ENCODE measurements at places on chromosomes 13 and 19.

GRCh38 chr19:32257326-32258073, 87.9 kb upstream of the ZNF507 start:
- no peak for DNase-seq

- no peak for DNase-seq
Measured at GRCh38 chr13:25684491-25684890, 312.7 kb downstream of the ATP8A2 start.

DNA sequence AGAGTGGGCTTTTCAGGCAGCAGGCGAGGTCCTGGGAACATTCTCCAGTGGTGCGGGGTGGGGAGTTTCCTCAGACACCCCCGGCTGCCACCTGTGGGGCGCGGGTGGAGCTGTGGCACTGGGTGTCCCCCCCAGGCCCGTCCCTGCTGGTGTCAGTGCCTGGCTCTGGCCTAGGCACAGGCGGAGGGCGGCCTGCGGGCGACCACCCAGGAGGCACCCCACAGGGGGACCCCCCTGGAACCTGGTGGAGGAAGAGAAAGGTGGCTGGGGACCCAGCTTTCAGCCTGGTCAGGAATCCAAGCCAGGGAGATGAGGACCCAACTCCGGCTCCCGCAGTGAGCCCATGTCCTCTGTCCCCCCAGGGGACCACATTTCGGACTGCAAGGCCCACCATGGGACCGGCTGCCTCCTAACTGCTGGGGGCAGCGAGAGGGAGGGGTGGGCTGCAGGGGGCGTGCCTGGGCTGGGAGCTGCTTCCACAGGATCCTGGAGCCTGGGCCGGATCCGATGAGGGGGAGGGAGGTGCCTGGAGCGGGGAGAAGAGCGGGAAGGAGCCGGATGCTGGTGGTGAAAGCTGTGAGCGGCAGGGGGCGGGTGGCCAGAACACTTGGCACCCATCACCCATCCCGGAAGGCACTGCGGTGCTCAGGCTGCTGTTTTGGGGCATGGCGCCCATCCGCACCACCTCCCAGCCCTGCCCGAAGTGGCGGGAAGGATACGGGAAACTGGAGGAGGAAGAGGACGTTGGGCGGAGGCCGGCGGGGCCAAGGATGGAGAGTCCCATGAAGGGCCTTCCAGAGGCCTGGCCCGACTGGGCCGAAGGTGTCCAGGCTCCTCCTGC, 5.5 kb upstream of the CTXN1 start:
- DNase-seq: no peak

- no peak for DNase-seq
Measured at GRCh38 chr13:54563286-54563685, 1534.7 kb downstream of the OLFM4 start.

- no peak for DNase-seq
Measured at GRCh38 chr13:113747291-113747833, 11.7 kb upstream of the TMEM255B start.

DNA sequence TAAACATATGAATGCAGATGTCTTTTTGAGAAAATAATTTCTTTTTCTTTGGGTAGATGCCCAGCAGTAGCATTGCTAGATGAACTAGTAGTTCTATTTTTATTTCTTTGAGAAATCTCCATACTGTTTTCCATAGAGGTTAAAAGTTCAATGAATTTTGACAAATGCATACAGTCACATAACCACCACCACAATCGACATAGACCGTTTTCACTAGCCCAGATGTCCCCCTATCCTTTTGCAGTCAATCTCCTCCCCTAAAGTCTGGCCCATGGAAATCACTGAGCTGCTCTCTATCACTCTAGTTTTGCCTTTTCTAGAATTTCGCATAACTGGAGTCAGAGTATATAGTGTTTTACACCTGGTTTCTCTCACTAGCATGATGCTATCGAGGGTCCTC, 10.8 kb downstream of the FAM216B start:
- DNase-seq: no peak

DNA sequence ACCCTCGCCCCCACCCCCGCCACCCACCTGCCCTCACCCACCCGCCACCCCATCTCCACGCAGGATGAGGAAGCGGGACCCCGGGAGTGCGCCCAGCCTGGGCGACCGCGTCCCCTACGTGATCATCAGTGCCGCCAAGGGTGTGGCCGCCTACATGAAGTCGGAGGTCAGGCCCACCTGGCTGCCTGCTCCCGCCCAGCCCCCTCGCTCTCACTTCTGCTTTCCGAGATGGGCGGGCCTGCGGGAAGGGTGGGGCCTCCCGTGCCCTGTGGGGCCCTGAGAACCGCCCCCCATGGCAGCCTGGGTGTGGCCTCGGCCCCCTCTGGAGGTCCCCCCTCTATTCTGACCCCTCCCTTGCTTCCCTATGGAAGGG, 3.1 kb upstream of the SPIB start:
- DNase-seq: no peak

GRCh38 chr19:33953023-33953422, 156.4 kb downstream of the KCTD15 start:
- DNase-seq: no peak

DNA sequence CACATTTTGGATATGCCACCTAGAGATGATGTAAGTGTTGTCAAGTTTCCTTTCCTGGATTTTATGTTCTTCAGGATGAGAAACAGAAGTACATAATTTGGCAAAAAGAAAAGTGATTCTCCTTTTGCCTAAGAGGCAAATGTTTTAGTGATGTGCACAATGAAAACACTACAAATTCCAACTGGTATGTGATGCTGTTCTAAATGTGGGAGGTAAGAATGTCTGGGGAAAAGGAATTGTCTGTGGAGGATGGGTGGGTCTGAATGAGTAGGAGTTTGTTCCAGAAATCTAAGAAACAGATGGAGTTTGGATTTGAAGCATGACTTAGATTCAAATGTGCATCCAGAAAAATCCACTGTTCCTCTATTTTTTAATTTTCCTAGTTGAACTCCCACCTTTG, 473.6 kb upstream of the SPRY2 start:
- DNase-seq: no peak

GRCh38 chr19:48530066-48530720, 18.6 kb upstream of the LMTK3 start:
- no peak for DNase-seq

DNA sequence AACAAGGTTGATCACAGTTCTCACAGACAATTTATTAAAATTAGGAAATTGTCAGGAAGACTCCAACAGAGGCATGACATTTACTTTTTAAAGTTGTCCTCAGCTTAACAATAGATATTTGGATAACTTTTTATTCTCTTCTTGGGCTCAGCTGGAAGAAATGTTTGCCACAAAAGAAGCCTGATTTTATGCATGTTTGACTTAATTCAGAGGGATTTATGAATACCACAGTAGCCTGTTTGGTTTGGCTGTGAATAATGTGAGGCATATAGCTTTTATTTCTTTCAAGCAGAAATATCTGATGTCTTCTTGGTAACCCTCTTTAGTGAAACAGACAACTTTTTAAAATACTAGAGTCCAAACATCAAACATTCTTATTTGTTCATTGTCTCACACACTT, 1464.5 kb upstream of the SLC10A2 start:
- DNase-seq: no peak

- no peak for DNase-seq
Measured at GRCh38 chr19:39110263-39110967, 15.2 kb upstream of the PAK4 start.

DNA sequence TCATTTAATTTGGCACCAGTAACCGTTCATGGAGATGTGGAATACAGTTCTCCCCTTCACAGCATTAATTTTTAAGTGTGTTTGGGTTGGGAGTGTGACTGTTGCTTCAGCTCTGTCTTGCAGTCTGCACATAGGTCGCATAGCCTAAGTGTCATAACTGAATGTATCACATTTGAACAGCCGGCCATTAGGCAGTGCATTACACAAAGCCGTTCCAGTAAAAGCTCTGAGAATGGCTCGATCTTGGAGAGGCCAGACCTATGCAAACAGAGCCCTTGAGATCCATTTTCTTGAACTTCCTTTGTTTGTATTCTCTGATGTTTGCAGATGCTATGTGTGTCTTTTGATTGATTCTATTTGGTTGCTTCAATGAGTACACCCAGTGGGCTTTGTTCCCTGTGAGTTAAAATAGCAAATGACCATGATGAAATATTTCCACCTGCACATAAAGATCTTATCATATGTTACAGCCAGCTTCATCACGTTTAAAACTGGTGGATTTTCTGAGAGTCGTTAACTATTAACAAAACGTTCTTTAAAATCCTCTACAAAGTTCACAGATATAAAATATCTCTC, 1104.9 kb upstream of the SLC10A2 start:
- DNase-seq: no peak

DNA sequence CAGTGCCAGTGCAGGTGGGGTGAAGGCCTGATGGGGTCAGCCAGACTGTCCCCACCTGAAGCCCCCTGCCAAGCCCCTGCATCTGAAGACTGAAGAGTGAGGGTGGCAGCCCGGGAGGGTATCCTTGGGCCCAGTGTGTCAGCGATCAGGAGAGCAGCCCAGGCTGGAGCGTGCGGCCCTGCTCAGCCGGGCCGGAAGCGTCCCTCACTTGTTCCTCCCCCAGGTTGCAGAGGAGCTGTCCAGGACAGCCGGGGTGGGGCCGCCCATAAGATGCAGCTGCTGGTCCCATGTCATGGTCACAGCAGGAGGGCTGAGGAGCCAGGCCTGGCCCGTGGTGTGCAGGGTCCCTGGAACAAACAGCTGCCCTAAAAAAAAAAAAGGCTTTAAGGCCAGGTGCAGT, 55.4 kb downstream of the KDM4B start:
- DNase-seq: no peak

DNA sequence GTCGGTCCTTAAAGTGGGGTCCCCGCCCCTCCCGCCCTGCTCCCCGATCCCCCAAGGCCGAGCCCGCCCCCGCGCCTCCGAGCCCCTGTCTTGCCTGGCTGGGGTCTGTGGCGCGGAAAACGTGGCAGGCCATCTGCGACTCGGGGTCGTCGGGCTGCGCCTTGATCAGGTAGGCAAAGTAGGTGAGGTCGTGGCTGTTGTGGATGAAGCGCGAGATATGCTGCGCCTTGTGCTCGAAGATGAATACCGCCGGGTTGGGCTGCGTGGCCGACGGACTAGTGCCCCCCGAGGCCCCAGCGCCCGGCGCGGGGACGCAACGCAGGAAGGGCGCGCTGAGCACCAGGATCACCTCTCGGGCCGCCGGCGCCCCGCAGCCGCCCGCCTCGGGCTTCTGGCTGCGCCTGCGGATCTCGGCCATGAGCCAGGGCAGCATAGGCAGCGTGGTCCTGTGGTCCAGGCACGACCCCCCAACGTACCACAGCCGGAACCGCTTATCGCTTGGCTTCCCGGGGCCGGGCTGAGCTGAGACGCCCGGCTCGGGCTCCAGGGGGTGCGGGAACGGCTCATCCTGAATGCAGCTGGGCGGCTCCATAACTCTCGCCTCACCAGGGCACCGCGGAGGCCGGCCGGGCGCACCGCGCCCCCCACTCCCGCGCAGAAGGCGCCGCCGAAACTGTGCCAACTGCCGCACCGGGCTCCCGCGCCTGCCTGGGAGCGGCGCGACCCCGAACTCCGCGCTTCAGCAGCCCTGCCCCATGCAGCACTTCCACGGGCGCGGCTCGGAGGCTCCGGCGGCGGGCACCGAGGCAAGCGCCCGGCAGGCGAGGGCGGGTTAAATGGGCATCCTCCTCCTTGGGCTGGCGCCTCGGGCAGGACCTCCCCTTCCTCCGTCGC, 546 bp downstream of the TBC1D4 start:
- peak; percentile 26 for DNase-seq

DNA sequence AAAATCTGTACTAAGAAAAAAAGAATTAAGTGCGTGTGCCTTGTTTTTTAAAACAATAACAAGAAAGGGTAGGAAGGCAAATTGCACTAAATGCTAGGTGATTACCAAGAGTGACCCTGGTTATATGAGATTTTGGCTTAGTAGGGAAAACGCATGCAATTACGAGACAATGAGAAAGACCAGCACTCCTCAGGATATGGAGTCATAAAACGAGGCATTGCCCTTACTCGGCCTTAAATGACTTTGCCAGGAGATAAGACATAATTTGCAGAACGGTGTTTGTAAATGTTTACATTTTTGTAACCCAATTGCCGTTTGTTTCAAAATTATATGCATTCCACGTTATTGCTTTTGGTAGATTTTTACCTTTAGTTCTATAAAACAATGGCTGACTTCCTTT, 179.8 kb downstream of the RBM26 start:
- no peak for DNase-seq

DNA sequence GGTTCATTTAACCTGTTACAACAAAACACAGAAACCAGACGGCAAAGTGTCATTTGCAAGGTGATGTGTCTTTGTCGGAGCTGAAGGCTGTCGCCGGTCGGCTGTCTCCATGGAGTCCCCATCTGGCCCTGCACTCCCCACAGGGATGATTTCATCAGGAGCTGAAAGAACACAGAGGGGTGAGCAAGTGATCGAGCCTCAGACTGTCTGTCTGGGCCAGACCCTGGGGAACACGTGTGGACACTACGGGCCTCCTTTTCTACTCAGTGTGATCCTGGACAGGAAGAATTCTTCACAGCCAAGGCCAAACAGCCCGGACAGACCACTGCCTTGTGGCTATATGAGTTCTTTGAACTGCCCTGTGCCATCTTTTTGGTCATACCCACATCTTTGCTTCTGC, 85.1 kb downstream of the RNASEH2B start:
- DNase-seq: no peak
